Putamen (tissue), 1 donor: ENCODE measurements at places on chromosomes 7 and 10.

- DNase-seq = no peak
These were observed 8.4 kb upstream of the GBX1 start for GRCh38 chr7:151175793-151176311.

DNA sequence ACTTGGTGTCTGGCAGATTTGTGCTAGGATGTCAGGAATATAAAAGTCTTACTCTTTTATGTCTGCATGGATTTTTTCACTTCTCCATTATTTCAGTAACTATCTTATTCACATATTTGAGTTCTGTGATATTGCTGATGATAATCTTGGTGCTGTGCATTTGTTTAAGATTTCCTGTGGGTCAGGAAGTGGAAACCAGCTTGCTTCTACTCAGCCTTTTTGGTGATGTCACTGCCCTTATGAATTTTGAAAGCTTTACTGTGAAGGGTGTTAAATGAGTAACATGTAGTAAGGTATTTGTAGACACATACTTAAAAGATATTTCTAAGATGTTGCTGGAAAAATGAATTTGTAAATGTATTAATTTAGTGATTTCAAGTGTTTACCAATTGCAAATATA is 69.5 kb upstream of the VOPP1 start:
- DNase-seq = no peak

DNA sequence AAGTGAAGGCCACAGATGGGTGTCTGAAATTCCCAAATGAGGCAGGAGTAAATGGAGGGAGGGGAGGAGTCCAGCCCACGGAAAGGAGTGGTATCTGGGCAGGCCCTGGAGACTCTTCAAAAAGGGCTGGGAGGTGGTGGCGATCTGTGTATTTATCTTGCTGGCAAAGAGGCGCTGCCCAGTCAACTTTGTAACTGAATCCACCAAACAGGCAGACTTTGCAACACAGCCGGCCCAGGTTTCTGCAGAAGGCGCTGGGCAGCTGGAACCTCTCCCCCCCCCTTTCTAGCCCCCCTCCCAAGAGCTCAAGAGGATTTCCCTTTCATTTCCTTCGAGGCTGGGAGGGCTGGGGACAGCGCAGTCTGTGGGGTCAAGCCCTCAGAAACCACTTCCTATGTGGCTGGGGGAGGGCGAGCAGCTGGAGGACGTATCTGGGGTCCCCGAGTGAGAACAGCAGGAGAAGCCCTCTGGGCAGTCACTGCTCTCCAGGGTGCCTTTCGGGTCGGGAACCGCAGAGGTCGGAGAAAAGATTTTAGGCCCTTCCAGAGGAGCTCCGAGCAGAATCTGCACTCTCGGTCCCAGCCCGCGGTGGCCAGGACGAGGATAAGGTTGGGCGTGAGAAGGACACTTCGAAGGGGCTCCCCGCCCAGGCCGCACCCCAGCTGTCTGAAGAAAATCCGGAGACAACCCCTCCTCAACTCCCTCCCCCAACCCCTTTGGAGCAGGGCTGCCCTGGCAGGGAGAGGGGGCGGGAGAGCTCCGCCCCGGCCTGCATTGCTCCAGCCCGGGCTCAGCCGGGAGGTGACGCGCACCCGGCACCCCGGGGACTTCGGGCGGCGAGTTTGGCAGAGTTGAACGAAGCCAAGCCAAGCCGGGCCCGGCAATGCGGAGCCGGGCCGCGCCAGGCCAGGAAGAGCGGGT is 965 bp downstream of the ZCCHC24 start:
- peak; percentile 68 for DNase-seq

DNA sequence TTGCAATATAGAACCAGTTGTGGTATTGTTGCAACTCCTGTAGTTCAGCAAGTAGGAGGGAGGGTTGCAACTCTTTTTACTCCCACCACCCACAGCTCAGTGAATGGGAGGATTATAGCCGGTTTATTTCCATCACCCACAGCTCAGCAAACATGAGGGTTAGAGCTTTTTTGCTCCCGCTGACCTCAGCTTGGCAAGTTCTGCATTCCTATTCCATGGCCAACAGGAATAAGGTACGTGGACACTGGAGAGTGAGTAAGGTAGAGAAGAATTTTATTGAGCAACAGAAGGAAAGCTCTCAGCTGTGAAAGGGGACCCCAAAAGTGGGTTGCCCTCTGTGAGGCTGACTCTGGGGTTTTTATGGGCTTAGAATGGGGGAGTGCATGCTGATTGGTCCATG is 167.1 kb upstream of the SMIM30 start:
- DNase-seq = no peak

DNA sequence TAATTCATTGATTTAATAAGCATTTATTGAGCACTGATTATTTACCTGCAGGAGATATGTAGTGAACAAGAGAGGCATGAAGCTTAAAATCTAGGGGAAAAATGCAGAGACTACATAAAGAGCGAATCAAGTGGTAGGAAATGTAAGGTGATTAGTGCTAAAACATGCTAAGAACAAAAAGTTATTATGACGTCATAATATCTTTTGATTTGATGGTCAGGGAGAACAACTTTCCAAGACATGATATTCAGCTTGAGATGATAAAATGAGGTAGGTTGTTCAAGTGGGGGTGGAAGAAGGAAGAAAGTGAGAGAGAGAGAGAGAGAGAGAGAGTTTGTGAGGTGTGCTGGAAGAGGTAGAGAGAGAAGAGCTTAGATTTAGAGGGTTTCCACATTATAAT is 317.7 kb downstream of the NRG3 start:
- no peak for DNase-seq

DNA sequence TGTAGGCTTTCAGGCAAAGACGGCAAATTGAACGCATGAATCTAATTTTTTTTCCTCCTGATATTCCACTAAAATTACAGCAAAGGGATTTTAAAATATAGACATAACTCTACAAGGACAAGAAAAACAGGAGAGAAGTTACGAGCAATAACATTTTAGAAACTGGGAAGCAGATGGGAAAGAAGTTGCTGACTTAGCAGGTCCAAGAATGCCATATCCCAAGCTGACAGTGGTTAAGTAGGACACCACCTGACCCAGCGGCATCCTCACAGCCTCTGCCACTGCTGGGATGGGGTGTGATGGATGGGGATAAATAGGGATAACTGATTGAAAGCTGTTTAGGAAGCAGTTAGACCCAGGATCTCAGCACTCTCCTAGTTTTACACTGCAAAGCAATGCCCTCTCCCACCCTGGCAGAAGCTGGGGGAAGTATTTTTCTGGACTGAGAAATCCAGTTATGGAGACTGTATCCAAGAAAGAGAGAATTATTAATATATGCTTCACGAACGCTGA is 99.3 kb upstream of the LEP start:
- DNase-seq = no peak

- DNase-seq = no peak
These were observed 55.5 kb upstream of the PTPN12 start for GRCh38 chr7:77481615-77482014.

DNA sequence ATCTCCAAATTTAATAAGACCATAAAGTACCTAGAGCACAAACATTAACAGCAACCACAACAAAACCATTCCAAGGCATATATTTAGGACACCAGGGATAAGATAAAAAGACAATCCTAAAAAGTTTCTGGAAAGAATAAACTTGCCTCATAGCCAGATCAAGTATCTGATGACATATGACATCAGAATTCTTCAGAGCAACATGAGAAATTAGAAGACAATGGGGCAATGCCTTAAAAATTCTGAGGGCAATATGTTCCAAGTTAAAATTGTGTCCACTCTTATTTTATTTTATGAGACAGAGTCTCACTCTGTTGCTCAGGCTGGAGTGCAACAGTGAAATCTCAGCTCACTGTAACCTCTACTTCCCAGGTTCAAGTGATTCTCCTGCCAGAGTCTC is 2.8 kb downstream of the EFCAB10 start:
- no peak for DNase-seq

- DNase-seq = no peak
These were observed 135.8 kb downstream of the MAPK8 start for GRCh38 chr10:48442090-48442808.

DNA sequence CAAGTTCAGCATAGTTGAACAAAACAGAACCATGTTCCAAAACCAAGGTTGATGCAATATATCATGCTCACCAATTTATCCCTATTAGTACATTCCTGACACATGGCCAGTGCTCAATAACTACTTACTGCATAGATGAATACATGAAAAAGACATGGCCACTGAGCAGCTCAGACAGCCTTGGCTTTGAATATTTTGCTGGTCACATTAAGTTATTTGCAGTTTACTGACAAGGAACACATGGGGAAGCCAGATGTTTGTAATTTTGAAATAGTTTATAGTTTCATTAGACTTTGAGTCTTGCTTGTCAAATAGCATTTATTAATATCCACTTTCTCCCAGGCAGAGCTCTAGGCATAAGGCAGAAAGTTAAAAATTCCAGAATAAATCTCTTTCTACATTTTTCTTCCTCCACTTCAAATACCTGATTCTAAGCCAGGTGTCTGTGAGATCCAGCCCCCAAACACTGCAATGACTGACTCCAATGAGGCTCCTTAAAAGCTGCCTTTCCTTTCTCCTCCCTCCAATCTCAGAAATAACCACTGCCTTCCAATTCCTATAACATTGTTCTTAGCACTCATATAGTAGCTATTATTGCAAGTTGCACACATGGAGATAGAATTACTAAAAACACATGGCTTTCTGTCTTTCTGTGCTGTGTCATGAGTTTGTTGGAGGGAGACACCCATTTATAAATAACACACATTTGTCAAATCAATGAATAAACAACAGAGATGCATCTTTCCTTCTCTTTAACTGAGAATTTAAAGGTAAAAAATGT is 91.3 kb downstream of the PCGF5 start:
- no peak for DNase-seq
